ENCODE measurements at places on chromosomes 3 and 15. TPM values are rescaled to one million over a fixed set of nuclear protein-coding genes. Genes with fewer than 3 reads are reported as not detected.
A peak's percentile ranks its signal among the peaks of the same experiment; 100 is the strongest.

Gene CHDH
- total RNA-seq: 18.5 TPM

- DNase-seq: peak; percentile 65
- H3K27ac ChIP-seq: no peak overlapping the region
- H3K4me3 ChIP-seq: no peak overlapping the region
- H3K36me3 ChIP-seq: no peaks in the 10 kb centered on the region
Observed at GRCh38 chr3:141646760-141647561, 91.1 kb upstream of the RNF7 start.

Gene SLC12A1
- total RNA-seq: not detected

GRCh38 chr3:66520724-66521123, 19.9 kb upstream of the LRIG1 start:
- H3K4me3 ChIP-seq: no peak overlapping the region
- no peaks in the 10 kb centered on the region for H3K36me3 ChIP-seq
- no peaks in the 10 kb centered on the region for H3K27me3 ChIP-seq
- no peak overlapping the region for H3K27ac ChIP-seq
- no peak for DNase-seq
- no peaks in the 10 kb centered on the region for H3K4me1 ChIP-seq

Gene CHRM5
- total RNA-seq: not detected

- peak; percentile 7 for DNase-seq
- no peaks in the 10 kb centered on the region for H3K4me1 ChIP-seq
- H3K27ac ChIP-seq: no peak overlapping the region
- H3K4me3 ChIP-seq: no peak overlapping the region
Observed at GRCh38 chr3:162525066-162525742, 1028.6 kb downstream of the OTOL1 start.
